ENCODE measurements at places on chromosomes 2 and 18.

DNA sequence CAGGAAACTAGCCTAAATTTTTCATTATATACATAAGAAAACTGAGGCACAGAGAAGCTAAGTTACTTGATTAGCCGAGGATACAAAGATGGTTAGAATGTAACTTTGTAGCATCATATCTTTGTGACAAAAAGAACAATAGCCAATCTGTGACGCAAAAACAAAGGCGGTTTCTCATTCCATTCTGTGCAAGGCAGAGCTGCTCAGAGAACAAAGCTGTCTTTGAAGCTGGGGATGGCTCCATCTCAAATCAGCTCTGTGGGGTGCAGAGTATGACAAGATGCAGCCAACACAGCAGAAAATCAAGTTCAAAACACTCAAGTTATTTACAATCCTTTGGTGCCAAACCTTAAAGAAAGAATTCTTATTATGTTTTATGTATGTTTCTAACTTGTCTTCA, 81.9 kb upstream of the VWC2L start:
- DNase-seq: no peak

DNA sequence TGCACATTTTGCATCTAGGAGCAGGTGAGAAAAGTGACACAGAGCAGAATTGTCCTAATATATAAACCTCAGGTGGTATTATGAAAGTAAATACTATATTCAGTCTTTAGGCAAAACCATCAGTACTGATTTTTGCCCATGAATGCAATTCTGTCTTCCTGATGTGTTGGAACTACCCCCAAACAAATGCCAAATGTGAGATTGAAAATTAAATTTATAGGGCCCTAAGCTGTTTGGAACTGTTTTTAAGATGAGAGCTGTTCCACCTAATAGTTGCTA, 115.2 kb downstream of the SH3RF3 start:
- DNase-seq: no peak

DNA sequence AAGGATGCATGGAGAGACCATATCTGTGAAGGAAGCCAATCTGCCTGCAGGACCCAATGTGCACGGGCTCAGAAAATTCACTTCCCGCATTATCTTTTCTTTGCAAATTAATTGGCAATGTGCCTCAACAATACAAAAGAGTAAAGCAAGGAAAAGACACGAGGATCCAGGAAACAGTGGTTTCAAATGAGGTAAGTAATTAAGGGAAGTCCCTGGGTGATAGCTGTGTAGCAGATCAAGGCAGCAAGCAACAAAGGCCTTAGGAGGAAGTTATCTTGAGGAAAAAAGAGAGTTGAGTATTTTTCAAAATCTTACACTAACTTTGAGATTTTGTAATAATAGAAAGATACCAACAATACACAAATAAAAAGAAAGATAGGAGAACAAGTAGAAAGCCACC, 44.3 kb upstream of the TGIF1 start:
- DNase-seq: no peak

DNA sequence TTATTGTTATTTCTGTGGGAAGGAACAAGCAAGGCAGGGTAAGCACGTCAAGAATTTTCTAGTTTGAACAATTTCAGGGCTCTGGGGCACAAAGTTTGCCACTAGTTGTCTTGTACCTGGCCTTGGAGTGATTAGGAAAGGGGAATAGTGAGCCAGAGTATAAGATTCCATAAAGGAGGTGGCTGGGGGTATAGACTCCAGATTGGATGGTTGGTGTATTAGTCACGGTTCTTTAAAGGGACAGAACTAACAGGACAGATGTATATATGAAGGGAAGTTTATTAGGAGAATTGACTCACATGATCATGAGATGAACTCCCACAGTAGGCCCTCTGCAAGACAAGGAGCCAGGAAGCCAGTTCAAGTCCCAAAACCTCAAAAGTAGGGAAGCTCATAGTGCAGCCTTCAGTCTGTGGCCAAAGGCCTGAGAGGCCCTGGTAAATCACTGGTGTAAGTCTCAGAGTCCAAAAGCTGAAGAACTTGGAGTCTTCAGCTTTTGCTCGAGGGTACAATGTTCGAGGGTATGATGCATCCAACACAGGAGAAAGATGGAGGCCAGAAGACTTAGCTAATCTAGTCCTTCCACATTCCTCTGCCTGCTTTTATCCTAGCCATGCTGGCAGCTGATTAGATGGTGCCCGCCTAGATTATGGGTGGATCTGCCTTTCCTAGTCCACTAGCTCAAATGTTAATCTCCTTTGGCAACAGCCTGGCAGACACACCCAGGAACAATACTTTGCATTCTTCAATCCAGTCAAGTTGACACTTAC, 31.5 kb upstream of the PTPRM start:
- DNase-seq: no peak

DNA sequence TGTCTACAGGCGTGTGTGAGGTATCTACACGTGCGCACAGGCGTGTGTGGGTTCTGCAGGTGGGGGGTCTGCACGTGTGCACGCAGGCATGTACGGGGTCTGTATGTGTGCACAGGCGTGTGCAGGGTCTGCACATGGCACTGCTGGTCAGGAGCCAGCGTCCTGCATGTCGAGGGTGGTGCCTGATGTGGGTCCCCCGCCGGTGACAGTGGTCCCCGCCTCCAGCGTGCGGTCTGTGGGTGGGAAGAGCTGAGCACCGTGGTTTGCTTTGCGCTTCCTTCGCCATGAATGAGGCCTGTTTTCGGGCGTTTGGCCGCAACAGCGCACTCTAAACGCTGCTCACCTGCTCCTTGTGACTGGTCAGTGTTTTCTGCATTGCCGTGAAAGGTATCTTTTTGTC, 57.2 kb downstream of the CTDP1 start:
- no peak for DNase-seq

GRCh38 chr2:108945969-108946368, 43.1 kb downstream of the EDAR start:
- DNase-seq: no peak

GRCh38 chr2:36618381-36618780, 20.4 kb upstream of the FEZ2 start:
- DNase-seq: no peak

DNA sequence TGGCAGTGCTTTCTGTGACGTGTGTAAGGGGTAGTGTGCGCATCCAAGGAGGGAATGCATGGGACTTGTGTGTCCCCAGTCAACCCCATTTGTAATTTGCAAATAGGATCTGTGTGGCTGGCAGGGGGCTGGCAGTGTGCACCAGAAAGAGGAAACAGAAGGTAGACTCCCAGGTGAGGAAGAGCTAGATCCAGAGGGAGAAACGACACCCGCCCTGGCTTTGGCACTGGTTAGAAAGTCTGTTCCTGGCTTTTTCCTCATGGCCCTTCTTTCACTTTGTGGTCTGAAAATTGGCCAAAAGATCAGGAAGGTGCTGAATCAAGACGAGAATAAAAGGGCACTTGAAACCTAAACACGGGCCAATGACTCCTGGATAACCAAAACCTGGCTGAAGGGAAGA, 33.3 kb downstream of the PRKCE start:
- DNase-seq: no peak

DNA sequence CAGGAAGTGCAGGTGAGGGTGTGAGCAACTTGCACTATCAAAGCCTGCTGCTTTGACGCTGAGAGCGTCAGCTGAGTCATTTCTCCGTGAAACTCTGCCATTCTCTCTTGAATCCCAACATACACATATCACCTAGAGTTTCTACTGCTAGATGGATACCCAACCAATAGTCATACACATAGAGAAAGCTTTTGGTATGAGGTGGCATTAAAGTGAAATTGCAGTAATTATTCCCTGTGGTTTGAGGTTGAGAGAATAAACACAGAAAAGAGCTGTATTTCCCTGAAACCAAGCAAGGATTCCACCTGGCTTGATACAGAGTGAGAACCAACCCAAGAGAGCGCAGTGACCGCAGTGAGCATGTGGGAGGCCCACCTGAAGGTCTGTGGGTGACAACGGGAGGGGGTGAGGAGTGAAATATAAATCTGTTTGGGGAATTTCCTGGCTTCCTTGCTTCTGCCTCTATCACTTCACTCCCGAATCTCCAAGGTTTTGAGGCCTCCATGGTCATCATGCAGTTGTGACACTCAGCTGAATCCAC, 28.8 kb upstream of the TMEM18 start:
- no peak for DNase-seq

DNA sequence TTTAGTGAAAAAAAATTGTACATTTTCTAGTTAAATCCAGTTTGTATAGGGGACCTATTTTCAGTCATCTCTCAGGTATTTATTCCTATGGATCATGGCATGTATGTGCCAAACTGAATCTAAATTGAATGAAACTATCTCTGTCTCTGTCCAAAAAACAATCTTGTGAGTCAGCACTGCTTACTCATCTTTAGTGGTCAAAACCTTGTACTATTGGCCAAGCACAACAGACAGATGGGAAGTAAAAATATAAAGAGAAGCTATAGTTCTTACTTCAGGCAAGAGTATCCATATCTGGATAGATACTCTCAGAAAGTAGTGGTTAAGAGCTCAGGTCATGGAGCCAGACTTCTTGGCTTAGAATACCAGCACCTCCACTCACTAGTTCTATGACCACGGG, 76.0 kb upstream of the KLHL14 start:
- DNase-seq: no peak

DNA sequence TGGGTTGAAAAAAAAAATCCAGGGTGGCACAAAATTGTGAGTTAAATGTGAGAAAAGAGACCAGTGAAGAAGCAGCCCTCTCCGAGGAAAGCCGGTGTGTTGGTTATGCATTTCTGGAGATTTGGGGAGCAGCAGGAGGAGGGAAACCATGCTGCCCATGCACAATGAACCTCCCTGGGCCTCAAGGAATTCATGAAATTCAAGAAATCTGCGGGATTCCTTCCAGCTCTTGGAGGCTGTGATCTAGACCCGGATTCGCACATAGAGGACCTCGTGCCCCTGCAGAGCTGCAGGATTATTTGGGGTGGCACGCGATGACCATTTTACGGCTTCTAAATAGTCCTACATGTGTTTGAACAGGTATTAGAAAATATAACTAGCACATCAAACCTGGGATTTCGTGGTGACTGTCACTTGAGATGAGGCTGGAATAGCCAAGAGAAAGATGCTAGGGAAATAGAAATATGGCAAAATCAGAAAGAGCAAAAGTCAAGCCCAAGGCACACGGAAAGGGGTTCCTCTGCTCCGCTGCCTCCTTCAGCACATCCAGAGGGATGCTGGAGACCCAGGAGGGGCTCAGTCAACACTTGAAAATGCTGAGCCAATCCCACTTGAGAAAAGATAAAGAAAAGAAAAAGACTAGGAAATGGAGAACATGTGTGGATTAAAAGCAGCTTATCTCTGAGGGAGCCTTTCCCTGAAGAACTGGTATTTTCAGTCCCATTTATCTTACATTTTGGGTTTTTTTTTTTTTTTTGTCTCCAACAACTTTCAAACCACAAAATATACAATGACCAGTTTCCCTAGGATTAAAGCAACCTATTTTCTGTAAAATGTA, 22.0 kb downstream of the KCTD1 start:
- no peak for DNase-seq

DNA sequence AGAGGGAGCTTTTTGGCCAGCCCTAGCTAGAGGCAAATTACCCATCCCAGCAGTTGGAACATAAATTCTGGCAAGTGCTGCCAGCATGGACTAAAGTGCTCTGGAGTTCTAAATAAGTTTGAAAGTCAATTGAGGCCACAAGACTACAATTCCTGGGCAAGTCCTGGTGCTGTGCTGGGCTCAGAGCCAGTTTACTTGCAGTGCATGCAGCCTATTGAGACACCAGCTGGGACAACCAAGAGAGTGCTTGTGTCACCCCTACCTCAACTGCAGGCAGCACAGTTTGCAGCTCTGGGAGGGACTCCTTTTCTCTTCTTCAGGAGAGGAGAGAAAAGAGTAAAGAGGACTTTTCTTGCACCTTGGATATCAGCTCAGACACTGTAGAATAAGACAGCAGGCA, 277.2 kb upstream of the TMEFF2 start:
- DNase-seq: no peak

GRCh38 chr2:24392542-24393059, 32.3 kb upstream of the ITSN2 start:
- DNase-seq: no peak

GRCh38 chr18:24112874-24113615, 25.8 kb upstream of the CABYR start:
- DNase-seq: no peak

GRCh38 chr18:42446195-42446594, 491.2 kb downstream of the PIK3C3 start:
- DNase-seq: no peak

DNA sequence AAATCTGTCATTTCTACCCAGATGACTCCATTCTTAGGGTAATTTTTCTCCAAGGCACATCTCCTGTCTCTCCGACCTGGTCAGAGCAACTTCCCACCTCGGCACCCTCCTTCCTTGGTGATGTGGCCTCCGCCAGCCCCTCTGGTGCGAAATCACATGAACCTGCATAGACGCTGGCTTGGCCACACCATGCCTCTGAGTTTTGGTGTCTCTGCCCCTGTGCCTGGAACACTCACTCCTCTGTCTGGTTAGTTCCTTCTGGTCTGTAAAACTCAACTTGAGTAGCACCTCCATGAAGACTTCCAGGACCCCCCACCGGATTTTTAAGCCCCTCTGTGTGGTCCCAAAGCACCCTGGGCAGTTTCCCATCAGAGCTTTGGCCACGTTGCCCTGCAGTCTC, 83.2 kb upstream of the OTOS start:
- DNase-seq: no peak

DNA sequence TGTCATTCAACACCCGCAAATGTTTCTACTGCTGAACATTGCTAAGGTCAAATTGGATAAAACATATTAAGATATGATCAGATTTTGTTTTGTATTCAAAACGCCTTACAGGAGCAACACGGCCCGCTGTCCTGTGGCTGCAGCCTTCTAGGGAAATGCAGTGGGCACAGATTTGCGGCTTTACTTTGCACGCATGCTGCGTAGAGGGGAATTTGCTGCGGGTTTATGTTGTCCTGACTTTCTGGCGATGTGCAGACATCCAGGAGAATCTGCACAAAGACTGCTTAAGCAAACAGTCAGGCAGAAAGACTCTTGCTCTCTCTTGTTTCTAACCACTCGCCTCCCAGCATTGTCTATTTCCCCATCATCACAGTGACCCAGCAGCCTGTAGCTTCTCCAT, 88.3 kb downstream of the LRRC30 start:
- no peak for DNase-seq

- DNase-seq: no peak
These were observed 178.2 kb upstream of the RASGRP3 start for GRCh38 chr2:33298233-33298632.

DNA sequence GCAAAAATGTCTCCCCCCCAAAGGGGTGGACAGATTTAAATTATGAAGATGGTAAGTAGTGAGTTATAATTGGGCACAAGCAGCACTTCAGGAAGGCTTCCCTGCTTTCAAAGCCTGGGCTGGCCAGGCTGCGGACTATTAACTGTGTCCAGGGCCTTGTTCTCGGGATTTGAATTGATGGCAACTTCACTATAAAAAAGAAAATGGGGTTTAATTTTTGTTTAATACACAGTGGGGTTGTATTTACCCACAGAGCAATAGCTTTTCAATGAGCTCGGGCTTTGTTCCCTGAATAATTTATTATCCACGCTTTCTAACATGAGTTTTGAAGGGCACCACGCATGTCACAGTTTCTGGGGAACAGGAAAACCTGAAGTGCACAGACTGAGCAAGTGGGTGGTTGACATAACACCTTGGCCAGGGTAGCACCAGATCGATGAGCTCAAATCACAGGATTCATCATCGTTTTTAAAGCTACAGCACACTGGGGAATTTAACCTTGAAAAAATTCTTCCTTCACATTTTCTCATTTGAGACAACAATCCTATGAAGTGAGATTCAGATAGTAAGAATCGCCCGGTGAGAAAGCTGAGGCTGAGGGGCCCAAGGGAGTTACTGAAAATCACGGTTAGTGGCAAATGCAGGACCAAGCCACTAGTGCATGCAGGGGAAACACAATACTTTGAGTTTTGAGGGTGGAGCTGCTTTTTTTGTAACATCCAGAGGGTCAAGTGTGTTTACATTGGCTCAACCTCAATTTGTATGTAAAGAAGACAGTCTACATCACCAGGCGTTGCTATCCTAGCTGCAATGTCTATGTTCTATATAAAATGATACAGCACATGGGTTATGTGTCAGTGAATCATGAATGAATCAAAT, 28.9 kb upstream of the LMAN1 start:
- no peak for DNase-seq

All from activated gamma-delta T cell (primary cell).